ENCODE measurements at places on chromosomes 4 and X.
A peak's percentile ranks its signal among the peaks of the same experiment; 100 is the strongest.

GRCh38 chr4:105490523-105490922 lies 16.7 kb upstream of the PPA2 start:
- DNase-seq, result no peak

DNA sequence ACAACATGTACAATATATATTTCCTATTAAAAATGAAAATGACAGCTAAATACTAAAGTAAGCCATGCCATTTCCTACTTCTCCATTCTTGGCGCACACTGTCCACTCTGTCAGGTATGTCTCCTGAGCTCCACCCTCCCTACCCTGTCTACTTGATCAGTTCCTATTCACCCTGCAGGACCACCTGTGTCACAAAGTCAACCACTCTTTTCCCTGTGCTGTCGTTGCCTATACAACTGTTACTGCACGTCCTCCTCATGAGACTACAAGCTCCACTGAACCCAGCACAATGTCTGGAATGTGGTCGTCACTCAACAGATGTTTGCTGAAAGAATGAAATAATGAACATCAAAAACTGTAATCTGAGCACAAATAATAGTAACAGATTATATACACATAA lies 54.9 kb downstream of the SLC9A7 start:
- no peak for DNase-seq

DNA sequence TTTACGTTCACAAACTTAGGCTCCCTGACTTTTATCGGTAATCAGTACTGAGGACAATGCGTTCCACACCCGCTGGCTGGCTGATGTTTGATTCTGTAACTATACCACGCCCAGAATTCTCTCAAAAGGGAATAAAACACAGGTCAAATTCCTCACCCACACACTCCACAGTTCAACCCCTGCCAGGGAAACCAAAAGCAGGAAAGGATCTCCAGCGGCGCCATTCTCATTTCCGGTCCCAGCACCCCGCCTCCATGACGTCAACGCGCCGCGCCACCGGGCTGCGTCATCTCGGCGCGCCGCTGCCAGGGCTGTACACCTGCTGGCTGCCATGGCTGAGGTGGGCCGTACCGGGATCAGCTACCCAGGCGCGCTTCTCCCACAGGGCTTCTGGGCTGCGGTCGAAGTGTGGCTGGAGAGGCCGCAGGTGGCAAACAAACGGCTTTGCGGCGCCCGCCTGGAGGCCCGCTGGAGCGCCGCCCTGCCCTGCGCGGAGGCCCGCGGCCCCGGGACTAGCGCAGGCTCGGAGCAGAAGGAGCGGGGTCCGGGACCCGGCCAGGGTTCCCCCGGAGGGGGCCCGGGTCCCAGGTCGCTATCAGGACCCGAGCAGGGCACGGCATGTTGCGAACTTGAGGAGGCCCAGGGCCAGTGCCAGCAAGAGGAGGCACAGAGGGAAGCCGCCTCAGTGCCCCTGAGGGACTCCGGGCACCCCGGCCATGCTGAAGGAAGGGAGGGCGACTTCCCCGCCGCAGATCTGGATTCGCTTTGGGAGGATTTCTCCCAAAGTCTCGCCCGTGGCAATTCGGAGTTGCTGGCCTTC lies at the start of the genes ACOX3 and TRMT44:
ACOX3 (minus strand) TSS at position 232 of the 820 bp plus-strand sequence. CDS start 24,202 bp downstream, outside the sequence.
TRMT44 (plus strand) TSS at position 286 of the 820 bp plus-strand sequence; CDS start at position 332, 46 bp downstream.
- peak; percentile 94 for DNase-seq

- DNase-seq, result no peak
Observed at GRCh38 chr4:94623126-94623911, 134.4 kb upstream of the BMPR1B start.

DNA sequence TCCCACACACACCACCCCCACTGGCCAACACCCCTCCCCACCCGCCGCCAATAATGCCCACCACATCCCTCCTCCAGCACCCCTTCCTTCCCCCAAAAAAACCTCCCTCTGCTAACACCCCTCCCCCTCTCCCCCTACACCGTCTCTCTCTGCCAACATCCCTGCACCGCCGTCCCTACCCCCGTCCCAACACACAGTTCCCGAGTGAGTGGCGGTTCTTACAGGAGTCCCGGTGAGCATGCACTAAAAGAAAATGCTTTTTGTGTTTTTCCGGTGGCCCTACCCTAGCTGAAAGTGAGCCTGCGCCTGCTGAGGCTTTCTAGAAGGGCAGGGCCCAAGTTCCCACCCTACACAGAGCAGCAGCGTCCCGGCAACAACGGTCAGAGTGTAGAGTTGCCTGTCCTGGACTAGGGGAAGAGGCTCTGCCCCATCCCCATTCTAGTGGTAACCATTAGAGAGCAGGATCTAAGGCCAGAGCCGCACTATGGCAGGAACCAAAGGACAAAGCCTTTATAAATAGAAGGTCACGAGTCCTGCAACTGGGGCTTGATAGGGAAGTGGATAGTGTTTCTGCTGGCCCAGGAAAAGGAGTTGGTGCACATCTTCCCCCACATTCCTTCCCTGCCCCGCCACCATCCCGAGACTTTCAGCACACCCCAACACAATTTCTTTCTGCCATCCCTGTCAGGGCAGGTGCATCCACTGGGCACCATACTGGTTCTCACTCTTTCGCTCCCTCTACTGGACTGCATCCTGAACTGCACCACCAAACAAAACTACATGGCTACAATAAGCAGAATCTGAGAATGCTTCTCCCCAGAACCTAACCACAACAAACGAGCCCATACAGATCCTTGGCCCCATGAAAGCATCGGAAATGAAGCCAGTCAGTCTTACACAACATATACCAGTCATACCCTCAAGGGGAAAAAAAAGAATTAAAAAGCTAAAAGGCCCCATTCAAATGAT lies 78.1 kb upstream of the PAGE3 start:
- no peak for DNase-seq

Measured in stimulated activated CD8-positive, alpha-beta memory T cell treated with anti-CD3 and anti-CD28 coated beads, Interleukin-7, amount 100 ng/mL, for 1 hour (primary cell).